ENCODE measurements at places on chromosomes 7 and 10.

DNA sequence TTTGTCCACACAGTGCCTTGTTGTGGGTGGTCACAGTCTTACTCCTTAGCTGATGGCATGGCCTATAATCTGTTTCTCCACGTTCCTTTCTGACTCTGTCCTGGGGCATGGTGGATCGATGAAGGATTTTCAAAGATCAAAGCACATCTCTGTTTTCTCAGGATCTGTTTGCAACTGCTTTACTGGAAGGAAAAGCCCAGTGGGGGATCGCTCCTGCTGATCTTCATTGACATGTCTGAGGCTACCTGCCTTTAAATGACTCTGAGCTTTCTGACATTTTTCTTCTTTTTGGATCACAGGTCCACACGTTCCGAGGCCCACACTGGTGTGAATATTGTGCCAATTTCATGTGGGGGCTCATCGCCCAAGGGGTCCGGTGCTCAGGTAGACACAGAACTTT, 68.0 kb upstream of the PRR15 start:
- DNase-seq = no peak

GRCh38 chr10:72490951-72491350, 134.9 kb downstream of the MICU1 start:
- DNase-seq = no peak

GRCh38 chr10:1630304-1630703, 107.0 kb downstream of the ADARB2 start:
- no peak for DNase-seq

- DNase-seq = no peak
These were observed 2.0 kb downstream of the MYOZ1 start for GRCh38 chr10:73639286-73639685.

DNA sequence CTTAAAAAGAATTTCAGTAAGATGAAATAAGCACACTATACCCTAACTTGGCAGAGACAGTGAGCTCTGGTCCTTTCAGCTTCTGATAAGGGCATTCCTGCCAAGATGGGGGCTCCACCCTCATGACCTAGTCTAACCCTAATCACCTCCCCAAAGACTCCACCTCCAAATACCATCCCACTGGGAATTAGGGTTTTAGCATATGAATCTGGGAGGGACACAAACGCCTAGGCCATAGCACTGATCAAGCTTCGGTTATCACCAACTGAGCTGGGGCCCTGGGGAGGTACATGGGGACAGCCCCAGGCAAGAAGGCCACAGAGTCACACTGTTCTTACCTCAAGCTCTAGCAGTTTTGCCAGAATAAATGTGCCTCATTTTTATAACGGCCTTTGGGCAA, 31.4 kb downstream of the PALS2 start:
- DNase-seq = no peak

- no peak for DNase-seq
These were observed 130.2 kb downstream of the VIPR2 start for GRCh38 chr7:159014297-159015062.

DNA sequence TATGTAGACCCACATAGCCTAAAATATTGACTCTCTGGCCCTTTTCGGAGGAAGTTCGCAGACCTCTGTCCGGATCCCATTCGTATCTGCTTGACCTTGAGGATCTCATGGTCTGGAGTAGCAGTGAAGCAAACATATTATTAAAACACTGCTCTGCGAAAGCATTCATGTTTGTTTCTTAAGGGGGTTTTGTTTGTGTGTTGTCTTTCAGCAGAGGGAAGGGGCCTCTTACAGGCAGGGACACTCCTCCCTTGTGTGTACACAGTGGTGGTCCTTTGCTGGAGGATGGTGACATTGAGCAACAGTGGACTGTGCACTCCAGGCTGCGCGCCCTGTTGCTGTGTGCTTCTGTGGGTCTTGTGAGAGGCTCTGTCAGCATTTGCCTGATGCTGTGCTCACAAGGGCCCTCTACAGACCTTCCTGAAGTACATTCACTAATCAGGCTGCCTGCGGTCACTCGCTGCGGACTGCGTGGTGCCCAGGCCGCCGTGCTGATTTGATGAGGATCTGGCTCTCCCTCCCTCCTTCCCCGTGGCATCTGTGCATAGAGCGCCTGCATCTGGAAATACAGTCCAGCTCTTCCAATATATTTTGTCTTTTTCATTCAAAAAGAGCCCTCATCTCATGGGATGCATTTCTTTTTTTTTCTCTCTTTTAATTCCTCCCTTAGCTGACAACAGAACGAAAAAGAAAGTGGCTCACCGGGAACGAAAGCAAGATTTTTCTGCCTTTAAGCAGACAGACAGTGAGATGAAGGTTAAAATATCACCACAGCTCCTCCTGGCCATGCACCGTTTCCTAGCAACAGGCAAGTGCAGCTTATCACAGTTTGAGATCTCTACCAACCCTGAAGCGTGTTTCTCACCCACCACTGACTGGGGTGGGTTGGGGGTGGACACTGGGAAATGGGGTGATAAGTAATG, 135.8 kb downstream of the CNNM2 start:
- no peak for DNase-seq

DNA sequence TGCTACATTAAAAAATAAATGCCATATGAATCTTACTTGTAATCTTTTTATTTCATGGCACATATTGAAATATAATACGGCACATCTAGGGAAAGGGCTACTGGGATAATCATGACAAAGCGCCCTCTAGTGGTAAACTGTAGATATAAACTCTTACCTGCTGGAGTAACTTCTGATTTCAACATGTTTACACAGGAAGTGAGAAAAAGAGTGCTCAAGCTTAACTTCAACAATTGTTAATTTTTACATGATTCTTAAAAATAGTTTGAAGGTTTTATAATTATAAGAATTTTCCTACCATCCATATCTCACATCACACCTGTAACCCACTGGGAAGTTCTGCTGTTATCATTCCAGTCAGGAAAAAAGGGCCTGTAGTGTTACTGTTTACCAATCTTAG, 2.0 kb upstream of the HEPACAM2 start:
- DNase-seq = no peak

DNA sequence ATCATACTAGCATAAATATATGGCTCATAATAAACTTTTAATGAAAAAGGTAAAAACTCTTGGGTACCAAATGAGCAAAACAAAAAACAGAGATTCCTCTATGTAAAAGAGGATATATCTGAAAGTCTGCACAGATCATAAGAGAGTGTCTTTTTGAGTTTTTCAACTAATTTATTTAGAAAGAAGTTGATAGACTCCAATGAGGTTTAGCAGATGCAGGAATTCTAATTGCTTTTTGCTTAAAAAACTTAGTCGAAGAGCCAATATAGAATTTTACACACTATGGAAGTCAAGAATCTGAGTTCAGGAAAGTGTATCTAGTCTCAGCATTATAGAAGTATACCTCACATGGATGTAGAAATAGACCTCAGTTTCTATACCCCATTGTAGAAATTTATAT, 3.4 kb upstream of the MLLT10 start:
- DNase-seq = no peak

DNA sequence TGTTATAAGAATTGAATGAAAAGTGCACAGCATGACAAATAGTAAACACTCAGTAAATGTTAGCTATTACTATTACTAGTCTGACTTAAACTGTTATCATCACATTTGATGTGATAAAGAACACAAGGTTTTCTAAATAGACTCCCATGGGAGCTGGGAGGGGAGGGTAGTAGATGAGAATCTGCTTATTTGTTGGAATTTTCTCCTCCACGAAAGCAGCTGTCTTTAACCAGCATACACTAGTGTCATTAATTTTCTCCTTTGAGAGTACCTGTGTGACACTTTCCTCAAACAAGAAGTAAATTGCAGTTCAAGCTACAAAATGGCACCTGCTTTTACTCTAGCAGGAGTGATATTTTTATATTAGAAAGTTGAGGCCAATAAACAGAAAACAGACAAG, 200.1 kb downstream of the SKAP2 start:
- DNase-seq = no peak

GRCh38 chr7:156620291-156620675, 20.3 kb upstream of the RNF32 start:
- DNase-seq = no peak

DNA sequence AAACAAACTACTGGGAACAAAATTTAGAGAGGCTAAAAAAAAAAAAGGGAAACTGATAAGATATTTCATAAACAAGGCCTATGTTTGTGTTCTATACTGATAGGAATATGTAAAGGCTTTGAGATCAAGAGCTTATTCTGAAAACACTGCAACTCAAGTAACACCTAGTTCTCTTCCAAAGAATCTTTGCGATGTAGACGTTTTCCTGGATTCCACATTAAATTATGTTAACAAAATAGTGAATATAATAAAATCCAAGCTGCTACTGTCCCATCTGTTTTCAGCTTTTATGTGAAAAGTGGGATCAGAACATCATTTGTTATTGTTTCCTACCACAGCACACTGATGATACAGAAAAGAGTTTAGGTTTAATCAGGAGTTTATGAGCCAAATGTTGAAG, 53.0 kb upstream of the RNF148 start:
- no peak for DNase-seq

GRCh38 chr10:58239561-58240169, 28.0 kb downstream of the IPMK start:
- no peak for DNase-seq

- no peak for DNase-seq
These were observed 601 bp downstream of the EPHB4 start for GRCh38 chr7:100826514-100827329.

GRCh38 chr7:128233471-128233870, 7.6 kb upstream of the LEP start:
- no peak for DNase-seq

- DNase-seq = no peak
These were observed 52.3 kb downstream of the CTBP2 start for GRCh38 chr10:125107965-125108580.

GRCh38 chr10:76150139-76150875, 718.9 kb downstream of the LRMDA start:
- DNase-seq = no peak

GRCh38 chr7:65509368-65510186, 135.9 kb downstream of the ZNF92 start:
- peak; percentile 7 for DNase-seq

- no peak for DNase-seq
These were observed 181.1 kb downstream of the HERPUD2 start for GRCh38 chr7:35513828-35514227.

Data from activated CD4-positive, alpha-beta T cell treated with anti-CD3 and anti-CD28 coated beads for 1 hour (primary cell).